Iris pigment epithelial cell (primary cell): ENCODE measurements at places on chromosomes 3 and 15.

DNA sequence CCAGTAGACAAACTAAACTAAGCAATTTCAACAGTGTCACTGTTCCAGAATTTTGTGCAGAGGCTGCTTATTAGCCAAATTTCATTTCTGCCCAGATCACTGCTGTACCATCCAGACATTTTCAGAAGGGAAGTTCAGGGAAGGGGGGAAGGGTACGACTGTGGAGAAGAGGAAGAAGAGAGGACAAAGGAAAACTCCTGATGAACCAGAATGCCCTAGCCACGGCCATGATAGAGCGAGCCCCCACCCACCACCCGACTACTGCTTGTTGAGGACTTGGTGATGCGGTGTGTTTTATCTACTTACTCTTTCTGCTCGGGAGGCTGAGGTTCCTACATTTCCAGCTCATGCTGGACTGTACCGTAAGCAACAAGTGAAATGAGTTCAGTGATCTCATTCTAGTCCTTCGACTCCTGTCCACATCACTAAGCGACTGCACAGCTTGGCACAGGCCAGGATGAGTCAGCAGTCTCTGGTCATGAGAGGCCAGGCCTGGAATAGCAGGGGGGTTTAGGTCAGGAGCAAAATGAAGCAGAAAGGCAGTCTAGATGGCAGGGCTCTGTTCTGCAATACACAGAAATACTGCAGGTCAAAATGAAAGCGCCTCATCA lies 330.8 kb downstream of the TIGIT start:
- peak; percentile 99 for DNase-seq

DNA sequence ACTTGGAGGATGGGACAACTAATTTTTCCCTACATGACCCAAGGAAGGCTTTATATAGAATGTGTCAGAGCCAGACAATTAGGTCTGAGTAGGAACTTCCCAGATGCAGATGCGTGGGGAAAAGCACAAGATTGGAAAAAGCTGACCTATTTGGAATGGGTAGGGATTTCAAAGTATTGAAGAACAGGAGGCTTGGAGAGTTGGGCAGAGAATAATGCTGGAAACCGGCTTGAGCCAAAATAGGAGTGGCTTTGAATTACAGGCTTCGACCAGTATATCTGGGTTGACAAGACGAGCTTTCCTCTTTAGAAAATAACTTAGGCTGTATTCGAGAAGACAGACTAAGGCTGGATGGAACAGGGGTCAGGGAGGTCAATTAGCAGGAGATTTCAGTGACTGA lies 181.1 kb downstream of the GBE1 start:
- DNase-seq, result no peak

- DNase-seq, result peak; percentile 71
Measured at GRCh38 chr3:177703788-177704187, 506.5 kb upstream of the TBL1XR1 start.

- peak; percentile 16 for DNase-seq
Measured at GRCh38 chr15:75307778-75308390, 25.2 kb downstream of the GOLGA6D start.

DNA sequence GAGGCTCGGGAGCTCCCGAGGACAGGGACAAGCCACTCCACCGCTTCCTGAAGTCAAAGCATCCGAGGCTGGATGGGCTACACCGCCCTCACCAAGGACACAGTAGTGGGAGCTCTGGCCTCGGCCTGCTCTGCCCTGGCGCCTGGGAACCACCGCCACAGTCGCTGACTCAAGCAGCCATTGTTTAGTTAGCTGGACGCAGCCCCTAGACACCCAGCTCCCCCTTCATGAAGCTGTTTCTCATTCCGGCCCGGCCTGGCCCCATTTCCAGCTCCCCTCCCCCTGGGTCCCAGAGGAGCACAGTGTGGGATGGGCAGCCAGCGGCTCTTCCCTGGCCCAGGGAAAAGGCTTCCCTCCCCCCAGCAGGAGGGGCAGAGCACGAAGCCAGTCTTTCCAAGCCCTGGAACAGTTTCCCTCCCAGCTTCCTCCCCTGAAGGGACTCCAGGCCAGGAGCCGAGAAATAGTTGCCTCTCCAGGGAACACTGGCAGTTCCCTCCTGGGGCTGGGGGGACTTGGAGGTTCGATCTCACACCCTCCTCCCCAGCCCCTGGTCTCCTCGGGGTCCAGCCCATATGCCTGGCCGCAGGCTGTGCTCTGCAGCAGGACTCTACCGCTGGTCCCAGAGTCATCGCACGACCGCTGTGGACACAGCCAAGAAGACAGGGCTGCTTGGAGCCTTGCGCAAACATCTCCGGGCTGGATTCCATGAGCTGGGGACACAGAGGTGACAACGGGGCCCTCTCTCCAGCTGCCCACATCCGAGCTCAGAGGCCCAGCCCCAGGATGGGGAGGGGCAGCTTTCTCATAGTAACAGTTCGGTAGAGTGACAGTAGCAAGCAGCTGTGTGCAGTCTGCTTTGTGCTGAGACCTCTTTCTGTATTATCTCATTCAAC lies 10.0 kb downstream of the PLXND1 start:
- DNase-seq, result peak; percentile 87
